ENCODE measurements at places on chromosomes 4 and X.

- no peak for DNase-seq
Observed at GRCh38 chrX:47185241-47185640, 8.4 kb upstream of the UBA1 start.

GRCh38 chrX:17654116-17654515, 83.2 kb upstream of the SCML1 start:
- DNase-seq = no peak

- DNase-seq = no peak
Observed at GRCh38 chrX:78116766-78117165, 12.7 kb downstream of the PGK1 start.

- DNase-seq = no peak
Observed at GRCh38 chr4:8939840-8940742, 68.5 kb upstream of the HMX1 start.

- no peak for DNase-seq
Observed at GRCh38 chr4:187544461-187545053, 451.0 kb upstream of the ZFP42 start.

DNA sequence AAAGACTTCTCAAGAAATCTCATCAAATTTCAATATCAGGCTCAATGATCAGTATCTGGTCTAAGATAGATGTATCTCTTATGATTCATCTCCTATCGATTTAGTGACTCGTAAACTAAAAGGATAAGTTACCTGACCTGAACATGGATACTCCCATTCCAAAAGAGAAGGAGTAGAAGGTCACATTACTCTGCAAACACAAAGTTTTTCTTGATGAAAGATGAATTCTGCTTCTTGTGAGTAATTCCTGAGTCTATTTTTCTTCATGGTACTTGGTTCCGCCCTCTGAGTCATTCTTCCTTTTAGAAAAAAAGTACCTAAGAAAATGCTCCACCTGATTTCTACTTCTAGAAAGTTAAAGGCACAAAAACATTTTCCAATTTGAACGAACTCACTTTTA, 223.1 kb upstream of the SLIT2 start:
- DNase-seq = no peak

DNA sequence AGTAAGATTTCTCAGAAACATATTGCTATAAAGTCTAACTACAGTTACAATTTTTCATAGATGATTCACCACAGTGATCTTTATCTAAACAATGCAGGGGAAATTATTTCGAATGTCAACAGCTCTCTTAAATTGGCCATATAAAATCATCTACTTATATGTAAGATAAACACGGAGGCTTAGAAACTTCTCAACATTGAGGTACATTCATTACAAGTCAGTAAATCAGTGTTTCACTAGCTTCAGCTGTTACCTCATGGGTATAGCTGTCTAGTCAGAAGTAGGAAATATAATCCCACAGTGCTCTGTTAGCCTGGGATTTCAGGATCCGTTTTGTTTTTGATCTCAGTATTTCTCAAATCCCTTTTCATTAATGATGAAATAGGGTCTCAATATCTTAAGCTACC, 43.2 kb downstream of the PCDH7 start:
- DNase-seq = no peak

- DNase-seq = no peak
Observed at GRCh38 chrX:106980952-106981626, 18.9 kb downstream of the MORC4 start.

- DNase-seq = peak; percentile 40
Observed at GRCh38 chr4:1082215-1083182, 30.9 kb downstream of the RNF212 start.

DNA sequence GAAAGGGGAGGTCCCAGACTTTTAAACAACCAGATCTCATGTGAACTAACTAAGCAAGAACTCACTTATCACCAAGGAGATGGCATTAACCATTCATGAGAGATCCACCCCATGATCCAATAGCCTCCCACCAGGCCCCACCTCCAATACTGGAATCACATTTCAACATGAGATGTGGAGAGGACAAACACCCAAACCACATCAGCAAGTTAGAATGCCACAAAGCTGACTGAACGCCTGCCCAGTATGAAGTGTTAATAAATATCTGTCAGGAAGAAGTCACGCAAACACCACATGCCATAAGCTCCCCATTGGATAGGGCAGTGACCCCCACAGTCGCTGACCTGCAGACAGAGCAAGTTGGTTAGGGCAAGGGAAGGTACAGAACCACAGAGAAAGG, 14.3 kb downstream of the SLC10A6 start:
- DNase-seq = no peak

GRCh38 chrX:149681182-149681581, 30.7 kb upstream of the MAGEA11 start:
- no peak for DNase-seq

- no peak for DNase-seq
Observed at GRCh38 chr4:117334451-117335188, 249.2 kb upstream of the TRAM1L1 start.

DNA sequence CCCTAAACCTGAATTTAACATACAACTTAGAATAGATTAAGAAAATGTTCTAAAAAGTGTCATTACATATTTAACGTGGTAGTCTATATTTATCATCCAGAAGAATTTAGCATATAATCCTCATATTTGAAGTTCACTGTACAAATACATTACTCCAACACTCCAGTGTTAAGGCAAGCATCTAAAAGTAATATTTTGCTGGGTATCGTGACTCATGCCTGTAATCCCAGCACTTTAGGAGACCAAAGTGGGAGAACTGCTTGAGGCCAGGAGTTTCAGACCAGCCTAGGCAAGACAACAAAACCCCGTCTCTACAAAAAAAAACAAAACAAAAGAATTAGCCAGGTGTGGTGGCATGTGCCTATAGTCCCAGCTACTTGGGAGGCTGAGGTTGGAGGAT, 24.8 kb downstream of the LRBA start:
- DNase-seq = no peak

- peak; percentile 37 for DNase-seq
Observed at GRCh38 chr4:40576651-40577480, 52.8 kb downstream of the RBM47 start.

GRCh38 chr4:149549911-149550310, 265.7 kb downstream of the IQCM start:
- DNase-seq = no peak

DNA sequence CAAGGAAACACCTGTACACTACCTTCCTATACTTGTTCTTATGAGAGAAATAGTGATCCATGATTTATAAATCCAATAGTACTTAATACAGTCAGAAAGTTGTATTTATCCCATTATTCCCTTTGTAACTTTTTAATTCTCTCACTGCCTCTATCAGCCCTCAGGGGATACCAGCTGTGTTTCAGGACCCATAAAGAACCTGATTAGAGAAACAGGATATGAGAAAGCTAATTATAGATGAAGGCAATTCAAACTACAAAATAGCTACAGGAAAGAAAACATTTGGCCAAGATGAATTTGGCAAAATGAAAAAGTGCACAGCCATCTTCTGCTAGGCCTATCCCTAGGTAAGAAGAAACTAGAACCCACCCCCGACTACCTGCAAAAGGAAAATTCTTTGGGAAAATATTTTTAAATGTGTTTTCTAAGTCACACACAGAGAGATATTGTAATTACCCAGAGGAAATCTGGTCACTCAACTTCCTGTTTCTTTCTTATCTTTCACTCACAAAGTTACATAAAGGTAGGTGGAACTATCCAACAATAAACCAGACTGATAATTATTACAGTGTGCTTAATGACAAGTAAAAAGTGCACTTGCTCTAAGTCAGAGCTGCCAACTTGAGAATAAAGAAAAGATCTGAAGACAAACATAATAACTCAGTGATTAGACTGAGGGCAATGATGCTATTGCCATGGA, 836.5 kb upstream of the HTR2C start:
- DNase-seq = no peak

DNA sequence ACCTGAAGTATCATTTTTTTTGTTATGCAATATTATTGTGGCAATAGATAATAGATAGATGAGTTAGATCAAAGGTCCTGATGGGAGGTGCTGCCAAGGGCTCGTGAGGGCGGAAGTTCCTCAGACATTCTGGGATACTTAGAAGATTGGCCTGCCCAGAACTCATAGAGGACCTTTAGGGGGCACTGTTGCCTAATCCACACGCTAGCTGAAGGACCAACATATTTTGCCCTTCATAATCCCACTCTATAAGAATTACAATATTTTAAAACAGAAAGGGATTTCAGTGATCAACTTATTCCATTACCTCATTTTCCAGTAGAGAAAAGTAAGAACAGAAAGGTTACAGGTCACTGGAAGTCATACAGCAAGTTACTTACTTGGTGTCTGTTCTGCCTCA, 22.9 kb upstream of the COX7B2 start:
- peak; percentile 36 for DNase-seq

GRCh38 chr4:8374851-8375649, 65.5 kb downstream of the ACOX3 start:
- no peak for DNase-seq

- no peak for DNase-seq
Observed at GRCh38 chrX:8879750-8880149, 78.6 kb upstream of the FAM9A start.

DNA sequence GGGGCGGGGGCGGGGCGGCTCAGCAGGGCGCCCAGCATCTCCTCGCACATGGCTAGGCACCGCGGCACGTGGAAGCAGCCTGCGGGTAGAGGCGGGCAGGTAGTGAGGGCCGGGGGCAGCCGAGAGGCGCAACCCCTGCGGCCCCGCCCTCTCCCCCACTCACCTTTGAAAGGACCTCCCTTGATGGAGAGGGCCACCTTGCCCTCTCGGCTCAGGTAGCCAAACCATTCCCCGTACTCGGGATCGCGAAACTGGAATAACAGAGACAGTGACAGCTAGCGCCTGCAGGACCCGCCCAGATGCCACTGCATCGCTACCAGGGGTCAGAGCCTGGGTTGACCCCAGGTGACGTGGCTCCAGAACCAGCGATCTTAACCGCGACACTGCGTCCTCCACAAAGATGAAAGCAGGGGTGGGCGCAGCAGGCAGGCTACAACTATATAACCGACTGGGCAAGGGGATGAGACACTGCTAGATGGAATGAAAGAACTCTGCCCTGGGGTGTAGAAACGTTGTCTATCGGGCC, 552 bp upstream of the NAA10 start:
- no peak for DNase-seq

DNA sequence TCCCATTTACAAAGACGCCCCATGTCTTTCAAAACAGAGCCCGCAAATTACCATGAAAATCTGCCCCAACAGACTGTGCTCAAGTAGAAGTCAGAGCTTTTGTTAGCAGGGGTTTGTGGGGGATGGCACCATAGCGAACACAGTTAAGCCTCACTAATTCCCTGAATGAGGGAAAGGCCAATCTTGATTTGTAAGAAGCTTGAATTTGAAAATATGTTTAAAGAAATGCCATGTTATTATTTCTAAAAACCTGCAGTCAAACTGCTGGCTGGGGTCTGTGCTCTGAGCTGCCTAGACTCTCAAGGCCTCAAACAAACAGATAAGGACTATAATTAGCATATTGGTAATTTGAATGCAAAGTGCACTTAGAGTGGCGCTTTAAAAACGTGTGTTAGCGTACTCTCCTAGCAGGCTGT, 9.4 kb upstream of the PAK3 start:
- peak; percentile 55 for DNase-seq

DNA sequence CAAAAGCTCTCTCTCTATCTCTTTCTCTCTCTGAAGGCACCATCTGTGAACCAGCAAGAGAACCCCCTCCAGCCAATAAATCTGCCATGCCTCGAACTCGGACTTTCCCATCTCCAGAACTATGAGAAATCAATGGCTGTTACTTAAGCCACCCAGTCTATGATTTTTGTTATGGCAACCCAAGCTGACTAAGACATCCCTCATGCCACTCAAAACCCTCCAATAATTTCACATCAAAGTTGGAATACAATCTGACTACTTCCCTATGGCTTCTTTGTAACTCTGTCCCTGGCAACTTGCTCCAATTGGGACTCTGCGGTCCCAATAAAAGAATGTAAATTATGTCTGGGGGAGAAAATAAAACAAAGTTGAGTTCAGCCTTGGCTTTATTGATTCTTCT, 265.7 kb downstream of the SHOX start:
- DNase-seq = no peak

DNA sequence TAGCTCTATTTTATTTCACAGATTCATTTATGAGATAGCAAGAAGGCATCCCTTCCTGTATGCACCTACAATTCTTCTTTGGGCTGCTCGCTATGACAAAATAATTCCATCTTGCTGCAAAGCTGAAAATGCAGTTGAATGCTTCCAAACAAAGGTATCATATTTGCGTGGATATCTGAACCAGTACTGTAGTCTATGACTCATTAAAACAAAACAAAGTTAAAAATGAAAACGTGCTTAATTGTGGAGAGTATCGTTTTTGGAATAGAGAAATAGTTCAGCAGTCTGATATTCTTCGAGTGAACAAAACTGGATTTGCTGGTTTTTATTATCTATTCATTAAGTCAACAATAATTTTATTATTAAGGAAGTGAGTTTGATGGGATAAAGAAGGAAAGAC, 6.3 kb downstream of the AFP start:
- no peak for DNase-seq

- DNase-seq = no peak
Observed at GRCh38 chrX:7061429-7061828, 86.1 kb upstream of the STS start.

- DNase-seq = no peak
Observed at GRCh38 chrX:131199091-131199490, 90.0 kb downstream of the IGSF1 start.

DNA sequence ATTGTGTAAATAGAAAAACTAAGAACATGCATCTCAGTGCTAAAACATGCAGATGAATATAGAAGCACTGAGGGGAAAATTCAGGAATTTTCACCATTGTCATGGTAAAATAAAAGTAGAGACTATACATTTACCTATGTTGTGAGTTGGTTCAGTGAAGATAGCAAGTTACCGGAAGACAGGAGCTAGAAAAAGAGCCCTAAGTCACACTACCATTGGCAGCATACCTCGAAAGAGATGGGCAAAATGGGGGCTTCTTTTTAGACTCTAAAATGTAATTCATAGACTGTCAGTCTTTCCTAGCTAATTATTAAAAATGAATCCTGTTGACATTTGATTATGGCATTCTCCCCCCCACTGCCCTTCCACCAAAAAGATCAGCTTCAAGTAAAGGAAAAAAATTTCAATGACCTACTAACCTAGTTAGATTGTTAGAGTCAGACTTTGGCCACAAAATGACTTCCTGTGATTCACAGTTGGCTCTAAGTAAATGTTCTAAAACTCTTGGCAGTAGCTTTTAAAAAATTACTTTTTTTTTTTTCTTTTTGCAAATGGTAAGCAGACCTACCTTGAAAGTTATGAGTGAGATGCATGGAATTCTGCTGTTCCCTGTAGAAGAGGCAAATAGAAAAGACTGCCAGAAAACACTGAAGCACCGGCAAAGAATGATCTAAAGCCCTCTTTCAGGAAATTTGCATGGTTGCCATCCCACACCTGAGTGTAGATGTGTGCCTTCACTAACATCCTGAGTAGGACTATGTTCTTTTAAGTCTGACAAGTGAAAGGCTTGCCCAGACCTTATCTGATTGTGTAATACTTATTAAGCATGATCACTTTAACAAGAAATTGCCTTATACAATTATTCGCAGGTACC, 26.4 kb upstream of the ARSJ start:
- DNase-seq = no peak
